ENCODE measurements at places on chromosomes 13 and 19. TPM values are rescaled to one million over a fixed set of nuclear protein-coding genes. Genes with fewer than 3 reads are reported as not detected.

CTXN1 gene
- 130 TPM for total RNA-seq

GRCh38 chr19:42469311-42470235 is 26.8 kb upstream of the CXCL17 start:
- H3K36me3 ChIP-seq = no peaks in the 10 kb centered on the region
- H3K27me3 ChIP-seq = peaks cover 17% of the 10 kb centered on the region
- H3K27ac ChIP-seq = no peak overlapping the region

GRCh38 chr13:85367887-85368286 is 431.3 kb downstream of the SLITRK6 start:
- no peak overlapping the region for H3K27ac ChIP-seq
- H3K4me1 ChIP-seq = peaks cover 13% of the 10 kb centered on the region
- no peaks in the 10 kb centered on the region for H3K27me3 ChIP-seq
- H3K4me3 ChIP-seq = no peak overlapping the region
- no peaks in the 10 kb centered on the region for H3K36me3 ChIP-seq

GRCh38 chr13:98133946-98134345 is 8.9 kb upstream of the FARP1 start:
- no peaks in the 10 kb centered on the region for H3K4me1 ChIP-seq
- no peak overlapping the region for H3K27ac ChIP-seq
- H3K4me3 ChIP-seq = no peak overlapping the region
- H3K36me3 ChIP-seq = no peaks in the 10 kb centered on the region
- H3K27me3 ChIP-seq = no peaks in the 10 kb centered on the region

DNA sequence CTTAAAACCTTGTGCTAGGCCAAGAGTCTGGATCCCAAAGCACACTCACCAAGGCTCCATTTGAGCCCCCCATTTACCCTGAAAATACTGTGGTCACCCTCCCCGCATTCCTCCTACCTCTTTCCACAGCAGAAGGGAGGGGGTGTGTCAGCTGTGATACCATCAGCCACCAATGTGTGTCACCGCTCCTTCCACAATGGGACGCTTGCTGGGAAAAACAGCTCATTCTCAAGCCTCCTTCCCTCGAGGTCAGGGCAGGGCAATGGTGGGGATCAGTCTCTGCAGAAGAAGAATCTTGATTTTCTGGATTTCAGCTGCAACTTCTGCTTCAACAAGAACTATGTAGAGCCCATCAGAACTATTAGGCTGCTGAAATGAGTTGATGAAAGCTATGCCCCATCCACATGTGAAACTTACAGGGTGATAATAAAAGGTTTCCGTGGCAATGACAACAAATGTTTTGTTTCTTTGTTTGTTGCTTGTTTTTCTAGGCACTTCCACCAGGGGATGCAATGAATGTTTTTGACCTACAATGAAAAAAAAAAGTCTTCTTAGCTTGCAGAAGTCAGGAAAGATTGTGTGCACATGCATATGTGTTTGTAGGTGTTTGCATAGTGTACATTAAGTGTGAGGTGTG is 26.4 kb upstream of the ZNF507 start:
- H3K27ac ChIP-seq = peak overlapping the region; percentile 87
- no peaks in the 10 kb centered on the region for H3K36me3 ChIP-seq
- no peak overlapping the region for H3K4me3 ChIP-seq
- H3K27me3 ChIP-seq = no peaks in the 10 kb centered on the region
- H3K4me1 ChIP-seq = peaks cover 35% of the 10 kb centered on the region
